Endodermal cell (in vitro differentiated cells): ENCODE measurements at places on chromosomes 4 and X.

DNA sequence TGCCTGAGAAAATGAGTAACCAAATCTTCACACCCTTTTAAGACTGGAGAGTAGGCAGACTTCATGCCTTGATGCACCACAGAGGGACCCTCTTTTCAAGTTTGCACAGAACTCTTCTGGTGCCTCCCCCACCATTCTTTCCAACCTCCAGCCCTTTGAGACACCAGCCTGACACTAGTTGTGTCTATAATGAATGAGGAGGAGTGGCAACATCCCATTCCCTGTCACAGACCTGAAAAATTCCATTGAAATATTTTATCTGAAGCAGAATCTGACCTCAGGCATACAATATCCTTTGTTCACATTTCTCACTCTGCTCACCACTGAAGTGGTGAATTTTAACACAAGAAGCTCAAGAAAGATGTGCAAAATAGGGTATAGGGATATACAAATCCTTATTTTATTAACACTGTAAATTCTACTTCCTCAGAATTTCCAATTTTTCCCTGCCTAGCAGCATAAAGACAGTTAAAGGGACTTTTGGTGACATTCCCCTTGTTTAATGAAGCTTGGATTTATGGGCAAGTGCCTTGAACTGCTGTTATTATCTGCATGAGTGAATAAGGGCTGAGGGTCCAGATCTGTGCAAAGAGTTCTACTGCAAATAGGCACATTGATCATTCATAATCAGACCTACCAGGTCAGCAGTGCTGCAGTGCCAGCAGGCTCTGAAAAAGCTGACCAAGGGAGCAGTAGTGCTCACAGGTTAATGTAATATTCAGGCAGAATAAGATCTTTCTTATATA lies 149.9 kb upstream of the PAQR3 start:
- DNase-seq = no peak

- no peak for DNase-seq
Observed at GRCh38 chr4:8639777-8640720, 47.5 kb downstream of the CPZ start.

GRCh38 chrX:24692305-24692704 lies 1.4 kb upstream of the POLA1 start:
- DNase-seq = peak; percentile 81

DNA sequence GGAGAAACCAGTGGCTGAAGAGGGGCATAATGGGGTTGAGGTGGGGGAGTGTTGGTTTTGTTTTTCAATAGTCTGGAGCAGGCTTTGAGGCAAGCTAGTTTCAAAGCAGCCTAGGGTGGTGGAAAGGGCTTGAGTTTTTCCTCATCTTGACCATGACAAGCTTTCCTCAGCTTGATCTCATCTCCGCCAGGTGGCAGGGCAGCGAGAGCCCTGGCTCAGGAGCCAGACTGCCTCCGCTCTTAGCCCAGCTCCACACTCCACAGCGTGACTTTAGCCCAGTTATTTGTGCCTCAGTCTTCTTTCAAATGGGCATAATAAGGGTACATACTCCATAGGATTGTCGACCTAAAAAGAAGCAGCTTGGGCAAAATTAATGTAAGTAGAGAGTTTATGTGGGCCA lies 29.9 kb upstream of the SOWAHD start:
- DNase-seq = peak; percentile 68

DNA sequence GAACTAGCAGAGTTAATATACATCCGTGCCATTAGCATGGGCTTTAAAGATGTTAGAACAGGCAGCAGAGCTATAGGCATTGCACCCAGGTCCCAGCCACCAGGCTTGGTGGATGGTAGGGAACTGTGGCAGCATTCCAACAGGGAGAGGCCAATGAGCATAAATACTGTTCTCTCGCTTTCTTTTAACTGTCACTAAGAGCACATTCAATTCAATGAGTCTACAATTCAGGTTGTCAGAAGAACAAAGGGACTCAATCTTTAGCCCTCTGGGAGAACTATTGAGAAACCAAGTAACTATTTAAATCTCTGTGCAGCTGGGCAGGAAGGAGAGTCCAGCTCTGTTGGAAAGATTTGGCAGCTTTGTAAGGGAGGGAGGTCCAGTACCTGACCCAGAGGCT lies 165.6 kb downstream of the CHIC1 start:
- no peak for DNase-seq

GRCh38 chr4:6804082-6804752 lies 21.7 kb downstream of the KIAA0232 start:
- no peak for DNase-seq

DNA sequence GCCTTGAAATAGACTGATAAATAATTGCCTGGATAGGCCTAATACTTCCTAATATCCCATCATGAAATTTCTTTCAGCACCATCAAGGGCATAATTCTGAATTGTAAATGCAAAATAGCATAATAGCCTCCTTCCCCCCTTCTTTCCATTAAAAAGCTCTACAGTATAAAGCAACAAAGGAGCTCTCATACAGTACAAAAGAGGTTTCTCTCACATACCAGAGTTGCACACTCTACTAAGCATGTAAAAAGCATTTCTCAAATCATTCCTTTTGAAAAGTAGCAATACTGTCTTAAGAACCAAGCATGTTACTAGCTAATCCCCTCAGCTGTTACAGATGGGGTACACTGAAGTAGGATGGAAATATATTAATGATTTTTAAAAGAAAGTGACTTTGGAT lies 509.0 kb downstream of the KLHL13 start:
- no peak for DNase-seq

GRCh38 chr4:176270669-176271068 lies 1.6 kb upstream of the ASB5 start:
- no peak for DNase-seq

DNA sequence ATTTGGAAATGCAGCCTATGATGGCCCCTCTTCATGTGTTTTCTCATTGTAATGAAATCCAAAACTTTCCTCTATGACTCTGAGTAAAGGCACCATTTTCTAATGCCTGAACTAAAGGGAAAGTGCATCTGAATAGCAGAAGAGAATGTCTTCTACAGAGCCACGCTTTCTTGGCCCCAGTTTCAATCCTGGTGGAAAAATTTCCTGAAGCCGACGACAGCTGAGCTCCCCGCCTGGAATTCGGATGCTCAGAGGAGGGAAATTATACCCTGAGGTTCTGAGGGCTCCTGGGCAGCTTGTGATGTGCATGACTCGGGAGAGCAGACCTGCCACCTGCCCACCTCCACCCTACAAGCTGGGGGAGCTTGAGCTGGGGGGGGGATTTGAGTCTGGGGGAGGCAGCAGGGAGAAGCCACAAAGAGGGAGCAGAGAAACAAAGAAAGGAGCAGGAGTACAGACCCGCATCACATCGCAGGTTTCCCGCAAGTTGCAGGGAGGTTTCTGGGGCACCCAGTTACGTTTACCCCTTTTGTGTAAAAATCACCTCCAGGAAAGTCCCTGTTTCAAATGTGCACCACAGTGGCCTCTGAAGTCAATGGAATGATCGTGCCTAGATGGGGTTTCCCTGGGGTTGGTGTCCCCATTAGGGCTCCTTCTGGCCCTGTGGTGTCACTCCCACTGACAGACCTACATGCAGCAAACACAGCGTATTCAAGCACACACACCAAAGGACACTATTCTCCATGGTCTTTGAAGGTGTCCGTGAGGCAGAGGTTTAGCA lies 145.6 kb upstream of the RBPJ start:
- DNase-seq = no peak
